ENCODE measurements at places on chromosomes 16 and 17. TPM values are rescaled to one million over a fixed set of nuclear protein-coding genes. Genes with fewer than 3 reads are reported as not detected.

The KCNJ18 gene
- polyA plus RNA-seq: not detected

The TBC1D3H gene
- not detected for polyA plus RNA-seq

The TMC8 gene
- 31.4 TPM for polyA plus RNA-seq

The CA10 gene
- not detected for polyA plus RNA-seq

The ABCA9 gene
- polyA plus RNA-seq: 0.03 TPM

The BAIAP3 gene
- 0.31 TPM for polyA plus RNA-seq

The CACNG4 gene
- not detected for polyA plus RNA-seq

The IQCK gene
- 2.3 TPM for polyA plus RNA-seq

DNA sequence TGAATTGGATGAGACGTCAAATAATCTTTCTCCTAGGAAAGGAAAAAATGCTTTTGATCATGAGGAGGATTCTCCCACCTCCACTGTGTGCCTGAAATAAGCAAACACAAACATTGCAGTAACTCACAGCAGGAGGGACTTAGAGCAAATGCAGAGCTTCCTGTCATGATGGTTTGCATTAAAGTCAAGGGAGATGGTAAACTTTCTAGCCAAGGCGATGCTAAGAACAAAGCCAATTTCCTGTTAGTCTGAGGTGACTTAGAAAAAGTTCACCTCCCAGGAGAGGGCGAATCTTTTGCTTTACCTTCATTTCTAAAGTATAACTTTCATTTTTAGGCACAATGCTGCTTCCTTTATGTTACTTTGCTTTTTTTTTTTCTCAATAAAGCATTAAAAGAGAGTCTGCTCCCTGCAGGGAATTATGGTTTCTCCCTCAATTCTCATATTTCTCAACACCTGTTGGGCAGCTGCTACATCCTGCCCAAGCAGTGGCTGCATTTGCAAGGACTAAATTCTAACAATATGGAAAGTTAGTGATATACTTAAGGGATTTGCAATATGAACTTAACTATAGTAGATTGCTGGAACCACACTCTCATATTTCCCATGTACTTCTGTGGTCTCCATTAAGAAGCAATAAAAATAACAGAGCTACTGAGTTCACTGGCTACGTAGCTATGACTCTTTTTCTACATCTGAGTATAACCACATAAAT, 175.6 kb downstream of the PCTP start:
- no peak for DNase-seq

GRCh38 chr17:57603546-57603945, 141.6 kb downstream of the CCDC182 start:
- no peak for DNase-seq

DNA sequence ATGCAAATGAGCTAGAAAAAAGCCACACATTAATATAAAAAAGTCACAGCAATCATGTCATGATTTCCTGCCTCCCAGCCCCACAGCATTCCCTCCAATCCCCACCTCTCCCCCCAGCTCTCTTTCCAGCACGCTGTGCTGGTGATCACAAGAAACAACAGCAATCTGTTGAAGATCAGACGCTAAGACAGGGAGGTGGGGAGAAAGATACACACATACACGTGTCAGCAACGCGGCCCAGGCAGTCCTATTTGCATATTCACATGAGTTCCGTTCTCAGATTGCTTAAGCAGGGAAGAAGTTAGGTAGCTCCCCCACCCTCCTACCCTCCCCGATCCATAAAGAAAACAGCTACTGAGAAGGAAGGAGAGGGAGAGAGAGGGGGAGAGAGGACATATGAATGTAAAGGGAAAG, 405.5 kb upstream of the PSMD7 start:
- DNase-seq: no peak

DNA sequence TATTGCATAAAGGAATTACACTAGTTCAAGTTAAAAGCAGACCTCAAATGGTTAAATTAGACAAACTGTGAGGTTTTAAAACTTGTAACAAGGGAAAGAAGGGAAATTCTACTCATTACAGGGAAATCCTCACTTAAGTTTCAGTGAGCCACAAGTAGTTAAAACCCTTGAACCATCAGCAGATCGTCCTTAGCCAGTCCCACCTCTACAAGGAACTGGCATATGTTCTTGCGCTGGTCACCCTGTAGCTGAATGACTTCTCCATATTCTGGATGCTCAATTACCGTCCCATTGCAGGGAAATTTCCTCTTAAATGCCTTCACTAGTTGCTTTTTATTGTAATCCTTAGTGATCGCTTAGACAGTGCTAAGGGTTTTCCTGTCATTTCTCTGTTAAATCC, 5.5 kb downstream of the PRSS21 start:
- no peak for DNase-seq

DNA sequence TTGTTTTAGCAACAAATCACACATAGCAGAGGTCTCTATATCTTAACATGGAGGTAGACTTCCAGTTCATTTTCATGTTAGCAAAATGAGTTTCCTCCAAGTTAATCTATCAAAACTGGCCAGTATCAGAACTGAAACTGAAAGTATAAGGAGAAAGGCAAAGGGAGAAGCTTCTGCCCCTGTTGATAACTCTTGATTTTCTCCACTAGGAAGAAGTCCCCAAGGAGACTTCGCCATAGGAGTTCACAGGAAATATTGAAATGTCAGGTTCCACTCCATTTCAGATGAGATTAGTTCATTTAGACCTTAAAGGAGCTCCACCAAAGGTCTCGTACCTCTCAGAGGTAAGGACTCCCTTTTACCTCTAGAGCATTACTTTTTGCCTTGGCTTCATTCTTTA, 1.2 kb upstream of the OGFOD3 start:
- DNase-seq: no peak

- DNase-seq: no peak
Observed at GRCh38 chr16:17433577-17434451, 36.9 kb downstream of the XYLT1 start.

DNA sequence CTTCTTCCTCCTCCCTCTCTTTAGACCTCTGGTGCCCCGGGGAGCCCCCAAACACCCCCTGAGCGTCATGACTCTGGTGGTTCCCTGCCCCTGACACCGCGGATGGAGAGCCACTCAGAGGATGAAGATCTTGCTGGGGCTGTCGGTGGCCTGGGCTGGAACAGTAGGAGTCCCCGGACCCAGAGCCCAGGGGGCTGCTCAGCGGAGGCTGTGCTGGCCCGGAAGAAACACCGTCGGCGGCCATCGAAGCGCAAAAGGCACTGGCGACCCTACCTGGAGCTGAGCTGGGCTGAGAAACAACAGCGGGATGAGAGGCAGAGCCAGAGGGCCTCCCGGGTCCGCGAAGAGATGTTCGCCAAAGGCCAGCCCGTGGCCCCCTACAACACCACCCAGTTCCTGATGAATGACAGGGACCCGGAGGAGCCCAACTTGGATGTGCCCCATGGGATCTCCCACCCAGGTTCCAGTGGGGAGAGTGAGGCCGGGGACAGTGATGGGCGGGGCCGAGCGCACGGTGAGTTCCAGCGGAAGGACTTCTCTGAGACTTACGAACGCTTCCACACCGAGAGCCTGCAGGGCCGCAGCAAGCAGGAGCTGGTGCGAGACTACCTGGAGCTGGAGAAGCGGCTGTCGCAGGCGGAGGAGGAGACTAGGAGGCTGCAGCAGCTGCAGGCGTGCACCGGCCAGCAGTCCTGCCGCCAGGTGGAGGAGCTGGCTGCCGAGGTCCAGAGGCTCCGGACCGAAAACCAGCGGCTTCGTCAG, 7.5 kb downstream of the HEXIM2 start:
- DNase-seq: no peak

DNA sequence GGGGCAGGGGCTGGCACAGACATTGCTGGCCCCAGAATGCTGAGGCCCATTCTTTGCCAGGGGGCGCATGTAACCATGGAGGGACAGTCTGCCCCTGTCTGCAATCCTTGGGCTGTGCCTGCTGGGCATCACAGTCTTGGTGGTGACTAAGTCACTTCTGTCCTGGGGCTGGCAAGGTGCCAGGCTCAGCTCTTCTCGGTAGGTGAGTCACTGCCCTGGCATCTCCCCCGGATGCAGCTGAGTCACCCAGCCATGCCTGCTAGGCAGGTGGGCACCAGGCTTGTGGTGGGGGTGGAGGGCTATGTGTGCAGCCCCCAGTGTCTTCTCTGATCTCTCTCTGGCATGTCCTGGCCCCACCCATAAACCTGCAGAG, 5.6 kb downstream of the RARA start:
- DNase-seq: no peak

GRCh38 chr16:78732696-78733095, 633.2 kb downstream of the WWOX start:
- no peak for DNase-seq

GRCh38 chr17:16354585-16354984, 1.3 kb upstream of the CENPV start:
- DNase-seq: no peak

- no peak for DNase-seq
Observed at GRCh38 chr17:34275881-34276280, 5.9 kb downstream of the CCL7 start.

DNA sequence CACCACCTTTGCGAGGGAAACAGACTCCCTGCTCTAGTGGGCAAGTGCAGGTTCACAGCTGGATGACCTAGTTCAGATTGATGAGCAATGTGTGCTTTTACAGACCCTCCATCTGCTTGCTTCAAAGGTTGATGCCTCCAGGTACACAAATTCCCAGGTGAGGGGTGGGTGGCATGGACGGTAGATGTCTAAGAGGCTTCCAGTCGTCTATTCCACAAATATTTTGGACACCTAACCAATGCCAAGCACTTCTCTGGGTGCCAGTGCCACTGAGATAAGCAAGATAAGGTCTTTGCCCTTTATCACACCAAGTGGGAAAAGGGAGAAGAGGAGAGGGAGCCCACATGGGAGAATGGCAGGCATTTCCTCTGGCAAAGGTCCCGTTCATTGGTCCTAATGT, 316.6 kb upstream of the CDH5 start:
- DNase-seq: no peak

- no peak for DNase-seq
Observed at GRCh38 chr16:56320811-56321558, 104.4 kb downstream of the AMFR start.

DNA sequence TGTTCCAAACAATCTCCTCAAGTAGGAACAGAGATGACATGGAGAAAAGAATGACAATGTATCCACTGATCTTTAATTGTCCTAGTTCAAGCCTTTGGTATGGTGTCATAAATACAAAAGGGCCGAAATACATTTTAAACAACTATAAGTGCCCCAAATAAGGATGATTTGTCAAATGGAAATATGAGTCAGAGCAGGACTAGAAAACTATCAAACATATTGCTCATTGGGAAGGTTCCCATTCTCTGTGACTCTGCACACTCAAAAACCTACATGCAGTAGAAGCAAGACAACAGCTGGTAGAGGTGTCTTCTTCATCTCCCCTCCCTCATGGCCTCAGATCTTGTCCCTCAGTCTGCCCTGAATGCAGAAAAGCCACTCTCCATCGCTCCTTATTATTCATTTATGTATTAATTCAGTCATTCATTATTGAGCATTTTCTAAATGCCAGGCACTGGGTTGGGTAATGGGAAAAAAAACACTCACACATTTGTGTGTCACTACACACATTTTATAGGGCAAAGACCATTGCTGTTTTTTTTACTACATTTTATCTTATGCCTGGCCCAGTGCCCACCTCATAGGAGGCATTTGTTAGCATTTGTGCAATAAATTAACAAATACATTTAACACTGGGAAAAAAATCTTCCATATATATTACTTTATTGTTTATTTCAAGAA, 10.1 kb downstream of the CA10 start:
- no peak for DNase-seq

Data from GM12878 (cell line).